ENCODE measurements at places on chromosomes 4 and X. TPM values are rescaled to one million over a fixed set of nuclear protein-coding genes. Genes with fewer than 3 reads are reported as not detected.

Gene UGT2B15
- total RNA-seq = not detected

Gene ARSJ
- 5.9 TPM for total RNA-seq

Gene ZFX
- total RNA-seq = 90.3 TPM

Gene UGT2B10
- total RNA-seq = not detected

Gene VCX
- not detected for total RNA-seq

Gene ARHGAP36
- total RNA-seq = 1.1 TPM

Gene GAGE13
- not detected for total RNA-seq

Gene TMPRSS11E
- not detected for total RNA-seq

Gene NPY2R
- total RNA-seq = 1.7 TPM

Data from dorsolateral prefrontal cortex (tissue), 122 donors.